ENCODE measurements at places on chromosomes 6 and 20.

- peak; percentile 14 for DNase-seq
These were observed 1.3 kb downstream of the SOBP start for GRCh38 chr6:107491138-107491609.

DNA sequence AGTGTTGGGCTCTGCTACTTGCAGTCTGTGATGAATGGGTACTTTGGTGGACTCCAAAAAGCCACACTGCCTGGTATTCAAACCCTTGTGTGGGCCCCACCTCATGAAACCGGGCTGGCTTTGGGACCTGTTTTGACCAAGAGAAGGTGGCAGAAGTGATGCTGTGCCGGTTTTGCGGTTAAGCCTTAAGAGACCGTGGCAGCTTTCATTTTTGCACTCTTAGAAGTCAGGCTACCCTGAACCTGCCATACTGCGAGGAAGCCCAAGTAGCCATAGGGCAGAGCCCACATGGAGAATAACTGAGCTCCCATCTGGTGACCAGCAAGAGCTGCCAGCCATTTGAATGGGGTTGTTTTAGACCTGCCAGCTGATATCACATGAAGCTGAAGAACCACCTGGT, 10.2 kb downstream of the SULF2 start:
- no peak for DNase-seq

DNA sequence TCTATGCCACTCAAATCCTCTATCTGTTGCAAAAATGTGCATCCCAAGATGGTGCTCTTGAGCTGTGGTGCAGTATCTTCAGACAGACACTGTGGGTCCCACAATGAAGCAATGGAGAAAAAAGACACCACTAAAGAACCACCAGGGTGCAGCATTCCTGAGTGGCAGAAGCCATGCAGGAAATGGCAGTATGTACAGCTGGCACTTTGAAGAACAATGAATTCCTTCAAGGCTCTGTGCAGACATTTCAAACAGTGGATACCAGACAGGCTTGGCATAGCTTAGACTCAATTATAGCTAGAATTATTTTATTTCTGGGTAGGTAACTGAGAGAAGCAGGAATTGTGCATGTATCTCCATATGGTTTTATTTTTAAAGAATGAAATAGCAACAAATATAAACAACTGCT, 24.0 kb upstream of the HDAC2 start:
- DNase-seq: no peak

GRCh38 chr6:105015482-105015881, 58.6 kb downstream of the LIN28B start:
- no peak for DNase-seq

DNA sequence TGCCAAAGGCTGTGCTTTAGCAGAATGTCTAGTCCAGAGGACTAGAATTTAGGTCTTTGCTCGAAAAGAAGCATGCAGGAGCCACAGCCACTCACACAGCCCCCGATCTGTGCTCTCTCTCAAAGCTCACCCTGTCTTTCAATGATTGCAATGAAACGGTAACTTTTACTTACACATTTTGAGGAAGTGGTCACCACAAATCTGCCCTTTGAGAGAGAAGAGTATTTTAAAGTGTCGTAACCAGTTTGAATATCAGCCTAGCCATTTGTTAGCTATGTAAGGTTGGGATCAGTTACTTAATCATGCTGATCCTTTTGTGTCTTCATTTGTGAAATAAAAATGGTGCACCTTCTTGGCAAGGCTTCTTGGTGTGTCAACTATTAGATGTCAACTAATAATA, 209.0 kb downstream of the TFAP2A start:
- no peak for DNase-seq

GRCh38 chr6:12567682-12568081, 148.9 kb upstream of the PHACTR1 start:
- DNase-seq: no peak
